ENCODE measurements at places on chromosomes 13 and 19.

GRCh38 chr13:106295971-106296370 lies 239.5 kb downstream of the EFNB2 start:
- no peak for DNase-seq

DNA sequence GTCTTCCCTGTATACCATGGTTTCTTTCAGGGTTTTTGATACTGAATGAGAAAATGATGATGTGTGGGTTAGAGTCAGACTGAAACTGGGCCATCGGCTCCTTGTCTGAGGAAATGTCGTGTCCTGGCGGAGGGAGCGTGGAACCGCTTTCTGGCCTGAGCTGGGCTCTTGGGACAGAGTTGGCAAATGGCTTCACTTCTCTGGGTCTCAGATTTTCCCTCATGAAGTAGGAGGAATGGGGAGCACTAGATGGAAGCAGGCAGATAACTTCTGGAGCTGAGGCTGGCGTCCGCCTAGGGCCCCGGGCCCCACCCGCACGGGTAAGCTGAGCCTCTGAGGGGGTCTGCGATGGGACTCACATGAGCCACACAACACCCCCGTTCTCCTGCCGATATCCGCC lies 133.3 kb upstream of the WASF3 start:
- DNase-seq, result peak; percentile 42

DNA sequence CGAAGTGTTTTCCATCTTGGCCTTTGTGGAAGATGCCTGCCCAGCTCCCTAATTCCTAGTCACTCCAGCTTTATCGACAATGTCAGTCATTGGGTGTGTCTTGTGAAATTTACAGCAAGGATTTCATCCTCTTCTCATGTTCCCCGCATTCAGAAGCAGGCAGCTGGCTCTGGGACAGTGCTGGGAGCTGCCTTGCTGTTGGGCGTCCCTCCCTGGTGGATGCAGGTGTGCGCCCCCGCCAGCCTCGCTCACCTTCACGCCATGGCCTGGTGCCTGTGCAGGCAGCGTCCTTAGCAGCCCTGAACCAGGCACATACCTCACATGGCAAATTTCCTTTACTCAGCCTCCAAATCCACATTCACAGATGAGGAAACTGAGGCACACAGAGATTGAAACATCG lies 39.7 kb upstream of the TFDP1 start:
- DNase-seq, result no peak

DNA sequence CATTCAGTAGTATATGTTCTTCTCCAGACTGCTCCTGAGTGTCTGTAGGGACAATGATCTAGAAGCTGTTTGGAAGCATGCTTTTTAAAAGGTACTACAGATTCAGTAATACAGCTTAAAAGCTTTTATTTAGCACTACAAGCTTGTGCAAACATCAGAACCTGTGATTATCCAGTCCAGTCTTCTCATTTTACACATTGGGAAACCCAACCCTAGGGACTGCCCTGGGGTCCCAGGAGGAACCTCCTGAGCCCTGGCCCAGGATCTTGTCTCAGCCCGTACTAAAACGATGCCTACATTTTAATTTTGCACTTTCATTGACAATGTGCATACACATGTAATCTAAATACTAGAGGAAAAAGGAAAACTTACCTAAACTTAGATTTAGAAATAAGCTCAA lies 12.5 kb downstream of the DOCK9 start:
- DNase-seq, result no peak

GRCh38 chr13:102688306-102688973 lies 6.4 kb downstream of the METTL21C start:
- no peak for DNase-seq

GRCh38 chr13:46992383-46992952 lies 95.6 kb upstream of the HTR2A start:
- DNase-seq, result no peak

DNA sequence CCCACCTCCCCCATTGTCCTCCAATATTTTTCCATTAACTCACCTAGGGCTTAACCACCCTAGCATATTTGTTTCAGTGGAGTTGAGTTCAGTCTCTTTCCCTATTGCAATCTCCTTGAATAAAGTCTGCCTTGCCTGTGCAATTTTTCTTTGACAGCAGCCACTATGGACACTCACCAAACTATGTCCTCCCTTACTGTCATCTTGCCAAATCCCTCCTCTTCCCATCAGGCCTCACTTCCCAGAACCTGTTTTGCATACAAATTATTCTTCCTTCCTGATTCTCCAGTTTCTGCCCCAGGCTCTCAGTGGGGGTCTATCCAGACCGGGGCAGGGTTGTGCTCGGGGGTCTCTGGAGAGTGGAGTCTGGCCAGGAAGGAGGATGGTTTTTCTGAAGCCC lies 2.2 kb upstream of the LYPD5 start:
- no peak for DNase-seq

GRCh38 chr19:45878043-45878794 lies 7.7 kb downstream of the IRF2BP1 start:
- DNase-seq, result no peak

GRCh38 chr19:15303105-15303780 lies 29.1 kb downstream of the BRD4 start:
- no peak for DNase-seq

GRCh38 chr19:19534556-19535265 lies 3.4 kb upstream of the CILP2 start:
- DNase-seq, result no peak

DNA sequence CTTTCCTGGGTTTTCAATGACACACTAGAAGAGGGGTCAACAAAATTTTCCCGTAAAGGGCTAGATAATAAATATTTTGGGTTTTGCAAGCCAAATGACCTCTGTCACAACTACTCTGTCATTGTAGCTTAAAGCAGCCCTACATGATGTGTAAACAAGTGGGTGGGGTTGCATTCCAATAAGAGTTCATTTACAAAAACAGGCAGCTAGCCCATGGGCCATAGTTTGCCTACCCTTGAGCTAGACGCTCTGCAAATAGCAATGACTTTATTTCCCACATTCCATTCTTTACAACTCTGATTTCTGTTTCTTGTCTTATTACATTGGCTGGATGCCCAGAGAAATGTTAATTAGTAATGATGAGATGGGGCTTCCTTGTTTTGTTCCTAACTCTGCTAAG lies 76.0 kb downstream of the ZNF557 start:
- DNase-seq, result no peak

DNA sequence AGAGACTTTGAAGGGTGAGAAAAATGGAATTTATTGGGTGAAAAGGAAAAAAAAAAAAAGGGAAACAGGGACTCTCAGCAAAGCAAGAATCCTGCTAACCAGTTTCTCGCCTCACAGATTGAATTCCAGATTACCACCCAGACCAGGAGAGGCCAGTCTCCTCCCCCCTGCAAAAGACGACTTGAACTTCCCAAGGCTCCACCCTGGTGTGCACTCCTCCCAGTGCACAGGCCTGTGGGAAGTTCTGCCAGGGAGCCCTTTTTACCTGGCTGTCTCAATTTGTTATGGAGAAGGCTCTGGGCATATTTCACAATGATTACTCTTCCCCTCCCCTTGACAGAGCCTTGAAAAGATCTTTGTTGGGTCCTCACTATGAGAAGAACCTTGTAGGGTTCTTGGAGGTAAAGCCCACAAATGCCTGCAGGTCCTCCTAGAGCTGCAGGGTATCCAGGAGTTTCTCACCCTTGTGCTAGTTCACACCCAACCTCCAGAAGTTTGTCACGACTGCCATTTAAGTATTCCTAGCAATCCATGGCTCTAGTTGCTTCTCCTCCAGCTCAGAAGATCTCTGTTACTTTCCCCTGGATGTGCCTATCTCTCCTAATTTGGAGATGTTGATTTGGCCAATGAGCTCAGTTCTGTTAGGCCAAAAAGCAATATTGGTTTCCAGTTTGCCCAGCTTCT lies 229.8 kb upstream of the TMTC4 start:
- no peak for DNase-seq

DNA sequence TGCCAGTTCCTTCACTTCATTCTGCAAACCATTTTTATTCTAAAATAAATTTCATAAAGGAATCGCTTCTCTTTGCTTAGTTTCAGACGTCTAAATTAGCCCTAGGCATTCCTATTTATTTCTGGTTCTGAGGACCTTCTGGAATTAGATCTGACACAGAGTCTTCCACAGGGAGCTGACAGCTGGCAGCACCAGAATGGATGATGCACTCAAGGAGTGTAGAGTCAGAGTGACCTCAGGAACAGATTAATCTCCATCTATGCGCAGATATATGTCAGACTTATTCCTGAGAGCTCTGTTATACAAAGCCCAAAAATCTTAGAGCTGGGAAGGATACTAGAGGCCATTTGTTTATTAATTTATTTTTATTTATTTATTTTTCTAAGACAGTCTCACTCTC lies 450.8 kb downstream of the HS6ST3 start:
- no peak for DNase-seq
